CD14-positive monocyte (primary cell): ENCODE measurements at places on chromosomes 5 and 9. TPM values are rescaled to one million over a fixed set of nuclear protein-coding genes. Genes with fewer than 3 reads are reported as not detected.

Gene SKIC3
- polyA plus RNA-seq: 24.6 TPM

Gene POC5
- 5.5 TPM for polyA plus RNA-seq

Gene CYSRT1
- polyA plus RNA-seq: not detected

Gene COL5A1
- polyA plus RNA-seq: 0.01 TPM in 2 replicates

Gene SV2C
- polyA plus RNA-seq: 0.01 TPM in 2 replicates

Gene ZNF346
- 6.0 TPM for polyA plus RNA-seq

Gene NELFB
- polyA plus RNA-seq: 44.2 and 51.1 TPM in 2 replicates

Gene FBP1
- polyA plus RNA-seq: 82.2 and 128 TPM in 2 replicates

Gene SCAI
- polyA plus RNA-seq: 0.84 TPM

Gene CHSY3
- not detected for polyA plus RNA-seq

Gene FCN2
- not detected for polyA plus RNA-seq

Gene TXNDC8
- polyA plus RNA-seq: not detected

GRCh38 chr9:14322211-14323082 is 8.5 kb upstream of the NFIB start:
- DNase-seq: peak; percentile 40

DNA sequence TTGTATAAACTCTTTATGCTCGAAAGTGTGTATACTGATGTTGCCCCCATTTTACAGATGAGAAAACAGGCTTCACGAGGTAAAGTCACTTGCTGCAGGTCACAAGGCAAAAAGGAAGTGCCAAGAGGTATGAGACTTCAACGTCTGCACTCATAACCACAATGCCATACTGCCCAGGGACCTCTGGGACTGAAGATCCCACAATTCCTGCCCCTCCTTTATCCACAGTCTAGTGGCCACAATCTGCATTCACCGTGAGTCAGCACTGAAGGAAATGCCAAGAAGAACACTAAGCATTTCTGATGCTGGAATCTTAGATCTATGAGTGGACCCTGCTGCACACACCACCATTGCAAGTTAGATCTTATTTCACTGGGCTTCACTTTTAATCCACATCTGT is 37.3 kb downstream of the MED27 start:
- DNase-seq: no peak

GRCh38 chr9:128689293-128689774 is 312 bp downstream of the SET start:
- peak; percentile 39 for DNase-seq

GRCh38 chr9:71183251-71183650 is 61.8 kb upstream of the TRPM3 start:
- DNase-seq: no peak

GRCh38 chr9:117374076-117374725 is 40.7 kb downstream of the ASTN2 start:
- no peak for DNase-seq

GRCh38 chr5:114223866-114224265 is 138.0 kb upstream of the KCNN2 start:
- no peak for DNase-seq

GRCh38 chr5:132067451-132067850 is 6.1 kb upstream of the CSF2 start:
- DNase-seq: no peak

GRCh38 chr9:132381966-132382541 is 24.6 kb downstream of the TTF1 start:
- peak; percentile 27 for DNase-seq

DNA sequence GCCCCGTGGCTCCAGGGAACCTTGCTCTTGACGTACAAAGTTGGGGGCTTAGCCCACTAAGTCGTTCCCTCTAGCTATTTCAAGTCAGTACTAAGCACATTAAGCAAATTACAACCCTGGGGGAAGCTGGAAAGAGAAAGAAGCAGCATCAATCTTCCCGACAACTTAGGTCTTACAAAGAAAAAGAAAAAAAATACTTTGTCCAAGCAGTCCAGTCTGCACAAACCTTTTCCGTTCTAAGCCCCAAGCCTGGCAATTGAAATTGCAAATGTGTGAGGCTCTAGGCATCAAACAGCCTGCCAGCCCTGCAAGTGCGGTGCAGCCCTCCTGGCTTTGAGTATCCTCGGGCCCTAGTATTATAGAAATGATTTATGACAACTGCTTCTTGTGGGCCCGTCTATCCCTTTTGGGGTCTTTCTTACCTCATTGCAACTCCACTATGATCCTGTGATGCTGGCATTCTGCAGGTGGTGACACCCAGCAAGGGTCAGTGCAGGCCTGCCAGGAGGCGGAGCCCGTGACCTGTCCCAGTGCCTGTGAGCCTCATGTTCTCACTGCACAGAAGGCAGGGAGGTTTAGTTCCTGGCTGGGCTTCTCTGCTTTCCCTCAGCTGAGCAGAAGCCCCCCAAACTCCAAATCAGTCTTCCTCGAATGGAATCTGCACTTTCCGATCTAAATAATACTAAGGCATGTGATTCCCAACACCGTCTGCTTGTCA is 232.3 kb upstream of the IRX2 start:
- DNase-seq: no peak

DNA sequence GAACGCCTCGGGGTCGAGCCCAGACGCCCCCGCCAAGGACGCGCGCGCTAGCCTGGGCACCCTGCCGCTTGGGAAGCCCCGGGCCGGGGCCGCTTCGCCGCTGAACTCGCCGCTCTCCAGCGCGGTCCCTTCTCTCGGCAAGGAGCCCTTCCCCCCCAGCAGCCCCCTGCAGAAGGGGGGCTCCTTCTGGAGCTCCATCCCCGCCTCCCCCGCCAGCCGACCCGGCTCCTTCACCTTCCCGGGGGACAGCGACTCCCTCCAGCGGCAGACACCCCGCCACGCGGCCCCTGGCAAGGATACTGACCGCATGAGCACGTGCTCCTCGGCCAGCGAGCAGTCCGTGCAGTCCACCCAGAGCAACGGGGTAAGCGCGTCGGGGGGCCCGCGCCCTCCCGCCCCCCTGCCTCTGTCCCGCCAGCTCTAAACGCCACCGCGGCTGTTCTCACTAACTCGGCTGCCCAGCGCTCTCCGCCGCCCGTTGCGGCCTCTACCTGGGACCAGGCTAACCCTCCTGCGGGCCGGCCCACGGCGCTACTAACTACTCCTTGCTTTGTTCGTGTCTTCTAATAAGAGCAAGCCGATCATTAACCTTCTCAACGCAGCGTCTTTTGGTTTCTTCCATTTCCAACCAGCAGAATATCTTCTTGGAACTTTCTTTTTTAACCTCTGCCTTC is 93.6 kb upstream of the OTULINL start:
- no peak for DNase-seq

- no peak for DNase-seq
Measured at GRCh38 chr5:4947106-4947505, 193.0 kb upstream of the ADAMTS16 start.

DNA sequence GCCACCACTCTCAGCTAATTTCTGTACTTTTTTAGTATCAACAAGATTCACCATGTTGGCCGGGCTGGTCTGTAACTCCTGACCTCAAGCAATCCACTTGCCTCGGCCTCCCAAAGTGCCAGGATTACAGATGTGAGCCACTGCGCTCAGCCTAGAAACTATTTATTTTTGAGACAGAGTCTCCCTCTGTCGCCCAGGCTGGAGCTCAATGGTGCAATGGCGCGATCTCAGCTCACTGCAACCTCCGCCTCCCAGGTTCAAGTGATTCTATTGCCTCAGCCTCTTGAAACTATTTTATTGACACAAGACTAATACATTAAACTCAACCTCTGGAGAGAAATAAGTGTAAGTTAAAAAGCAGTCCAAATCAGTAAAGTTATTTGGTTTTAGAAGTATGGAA is 34.0 kb downstream of the IL6ST start:
- no peak for DNase-seq

DNA sequence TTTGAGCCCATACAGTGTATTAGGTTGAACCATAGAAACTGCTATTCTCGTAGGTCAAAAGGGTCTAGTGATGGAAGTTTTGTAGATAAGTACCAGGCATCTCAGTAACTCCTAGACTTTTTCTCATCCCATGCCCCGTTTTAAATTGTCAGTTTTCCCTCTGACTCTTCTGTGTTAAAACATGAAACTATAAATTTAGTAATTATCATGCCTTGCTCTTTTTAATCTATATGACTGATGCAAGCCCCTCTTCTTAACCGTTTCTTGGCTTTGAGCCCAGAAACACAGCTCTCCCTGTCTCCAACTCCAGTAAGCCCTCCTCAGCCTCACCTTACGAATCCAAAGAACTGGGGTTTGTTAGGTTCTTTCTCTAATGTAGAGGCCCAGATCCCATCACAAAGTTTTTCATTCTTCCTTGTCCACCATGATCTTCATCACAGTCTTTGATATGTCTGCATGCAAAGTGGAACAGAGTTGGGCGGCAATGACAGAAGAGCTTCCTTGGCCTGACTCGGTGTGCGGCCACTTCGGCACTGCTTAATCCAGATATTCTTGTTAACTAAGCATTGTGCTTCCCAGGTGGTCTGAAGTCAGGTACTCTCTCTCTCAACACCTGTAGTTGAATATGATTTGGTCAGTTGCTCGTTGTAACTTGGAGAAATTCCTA is 21.1 kb downstream of the RGMB start:
- DNase-seq: no peak

- no peak for DNase-seq
Measured at GRCh38 chr9:4836676-4837075, 43.9 kb downstream of the RCL1 start.

GRCh38 chr9:2015581-2016407 is 647 bp downstream of the SMARCA2 start:
- DNase-seq: peak; percentile 35

DNA sequence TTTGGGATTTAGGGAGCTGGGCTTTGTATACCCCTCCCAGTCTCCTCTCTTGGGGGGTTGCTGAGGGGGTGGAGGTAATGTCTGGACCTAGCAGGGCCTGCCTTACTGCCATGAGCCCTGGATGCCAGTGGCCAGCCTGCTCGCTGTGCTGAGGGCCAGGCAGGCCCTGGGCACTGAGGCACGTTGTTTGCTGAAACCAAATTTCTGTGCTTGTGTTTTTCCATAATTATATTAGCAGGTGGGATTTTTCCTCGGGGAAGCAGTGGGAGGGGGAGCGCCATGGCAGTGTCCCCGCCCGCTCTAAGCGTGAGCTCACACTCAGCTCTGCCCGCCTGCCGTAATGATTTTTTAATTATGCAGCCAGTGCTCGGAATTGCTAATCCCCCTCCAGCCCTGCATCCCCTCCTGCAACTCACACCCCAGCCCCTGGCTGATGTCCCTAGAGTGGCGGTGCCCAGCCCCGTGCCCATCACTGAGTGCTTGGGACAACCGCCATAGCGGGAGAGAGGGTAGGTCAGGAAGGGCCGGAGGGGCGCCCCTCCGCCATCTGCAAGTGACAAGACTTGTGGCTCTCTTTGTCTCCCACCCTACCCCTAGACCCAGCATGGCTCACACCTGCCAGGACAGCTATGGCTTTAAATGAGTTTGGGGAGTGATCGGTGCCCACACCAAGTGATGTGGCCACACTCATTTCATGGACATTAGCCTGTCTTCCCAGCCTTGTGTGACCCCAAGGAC is 20.9 kb downstream of the CXXC5 start:
- DNase-seq: no peak

DNA sequence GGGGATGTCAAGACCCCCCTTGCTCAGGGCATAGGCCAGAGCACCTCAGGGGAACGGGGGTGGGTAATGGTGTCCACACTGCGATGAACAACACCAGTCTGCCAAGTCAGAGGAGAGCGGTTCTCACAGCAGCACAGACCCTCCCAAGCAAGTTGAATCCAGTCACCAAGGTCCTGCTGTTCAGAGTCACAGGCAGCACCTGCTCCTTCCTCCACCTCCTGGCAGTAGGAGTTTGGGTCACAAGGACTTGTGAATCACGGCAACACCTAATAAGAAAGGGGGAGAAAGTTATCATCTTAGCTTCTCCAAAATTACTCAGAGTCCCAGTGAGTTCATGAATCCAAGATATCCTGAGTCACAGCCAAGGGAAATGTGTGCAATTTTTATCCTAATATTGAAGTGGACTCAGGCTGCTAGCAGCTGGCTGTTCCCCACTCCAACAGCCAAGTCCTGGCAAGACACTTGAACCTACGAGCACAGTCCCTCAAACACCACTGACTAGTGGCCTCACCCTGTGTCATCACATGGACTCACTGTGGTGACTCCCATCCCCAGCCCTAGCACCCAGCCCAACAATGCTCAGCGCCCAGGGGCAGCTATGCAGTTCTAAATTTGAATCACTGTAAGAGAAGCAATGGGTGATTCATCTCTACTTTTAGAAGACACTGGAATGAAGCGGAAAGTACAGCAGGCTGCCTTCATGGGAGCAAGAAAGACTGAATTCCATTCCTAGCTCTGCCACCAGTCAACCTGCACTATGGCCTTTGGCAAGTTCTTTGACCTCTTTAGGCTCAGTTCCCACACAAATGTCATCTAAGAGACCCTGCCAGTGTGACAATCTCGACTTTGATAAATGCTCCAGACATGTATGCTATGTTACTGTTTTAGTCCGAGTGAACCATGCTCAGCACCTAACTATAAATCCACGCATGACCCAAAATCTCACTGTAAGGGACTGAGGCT is 113.7 kb downstream of the KLHL3 start:
- peak; percentile 30 for DNase-seq

DNA sequence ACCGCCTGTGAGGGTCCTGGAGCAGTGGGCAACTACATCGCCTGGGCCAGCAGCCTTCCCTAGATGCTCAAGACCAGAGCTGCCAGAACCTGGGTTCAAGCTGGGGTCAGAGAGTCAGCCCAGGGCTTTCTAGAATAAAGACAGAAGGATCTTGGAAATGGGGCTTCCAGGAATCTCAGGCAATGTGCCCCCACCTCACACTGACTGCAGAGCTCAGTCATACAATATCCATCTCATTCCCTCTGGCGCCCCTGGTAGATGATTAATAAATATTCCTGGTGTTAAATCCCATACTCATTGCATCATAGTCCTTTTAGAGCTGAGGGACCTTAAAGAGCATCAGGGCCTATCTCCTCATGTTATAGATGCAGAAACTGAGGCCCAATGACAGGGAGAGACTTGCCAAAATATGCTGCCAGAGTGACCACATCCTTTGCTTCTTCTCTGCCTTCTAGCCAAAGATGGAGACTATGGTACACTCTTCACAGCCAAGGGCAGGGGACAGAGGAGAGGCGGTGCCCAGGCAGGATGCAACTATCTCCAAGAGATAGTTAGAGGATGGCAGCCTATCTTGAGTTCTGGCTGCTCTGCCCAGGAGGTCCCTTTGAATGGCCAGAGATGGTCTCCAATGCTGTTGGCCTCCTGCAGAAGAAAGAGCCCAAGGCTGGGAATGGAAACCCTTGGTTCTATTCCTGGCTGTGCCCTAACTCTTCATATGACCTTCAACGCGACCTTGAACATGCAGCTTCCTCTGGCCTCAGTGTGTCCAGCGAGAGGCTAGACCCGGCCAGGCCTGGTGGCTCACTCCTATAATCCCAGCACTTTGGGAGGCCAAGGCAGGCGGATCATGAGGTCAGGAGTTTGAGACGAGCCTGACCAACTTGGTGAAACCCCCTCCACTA is 36.2 kb upstream of the IL17B start:
- DNase-seq: no peak

DNA sequence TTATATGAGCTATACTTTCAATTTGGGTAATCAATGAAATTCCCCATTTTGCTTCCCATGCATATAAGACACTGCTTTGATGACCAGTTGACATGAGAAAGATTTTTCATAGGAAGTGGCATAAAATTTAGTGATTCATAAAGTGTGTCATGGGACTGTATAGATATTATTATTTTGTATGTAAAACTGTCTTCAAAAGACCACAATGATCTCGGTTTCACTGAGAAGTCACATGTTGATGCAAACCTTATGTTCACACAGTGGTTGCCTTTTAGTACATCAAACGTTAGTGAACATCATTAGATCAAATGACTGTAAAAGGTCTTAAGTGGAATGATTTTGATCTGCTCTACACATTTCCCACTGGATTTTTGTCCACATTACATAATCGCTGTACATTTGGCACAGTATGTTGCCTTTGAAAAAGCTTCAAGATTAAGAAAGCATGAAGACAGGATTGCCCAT is 349.2 kb upstream of the MEF2C start:
- no peak for DNase-seq

GRCh38 chr5:170154297-170154696 is 48.6 kb downstream of the FOXI1 start:
- no peak for DNase-seq
